ENCODE measurements at places on chromosomes 4 and X.

DNA sequence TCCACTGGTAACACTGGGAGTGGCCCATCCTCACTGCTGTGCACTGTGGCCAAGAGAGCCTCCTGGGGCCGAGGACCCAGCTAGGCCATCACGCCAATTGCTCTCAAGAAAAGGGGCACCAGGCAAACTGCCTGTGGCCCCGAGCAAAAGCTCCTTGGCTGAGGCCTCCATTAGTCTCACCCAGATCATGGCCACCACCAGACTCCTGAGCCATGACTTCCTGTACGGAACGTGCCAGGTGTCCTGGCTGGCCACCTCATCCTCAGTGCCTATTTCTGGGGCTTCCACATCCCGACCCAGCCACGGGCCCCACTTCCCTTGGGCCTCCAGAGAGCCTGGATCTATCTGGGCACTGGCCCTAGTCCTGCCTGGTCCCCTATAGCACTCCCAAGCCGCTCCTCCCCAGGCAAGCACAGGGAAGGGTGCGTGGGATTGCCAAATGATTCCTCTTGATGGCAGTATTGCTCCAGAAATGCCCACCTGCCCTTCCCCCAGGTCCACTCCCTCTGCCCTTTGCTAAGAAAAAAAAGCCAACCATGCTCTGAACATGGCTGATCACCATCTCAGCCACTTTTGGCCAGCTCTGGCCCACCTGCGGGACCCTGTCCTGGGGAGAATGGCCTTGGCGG lies 212.6 kb upstream of the AGTR2 start:
- DNase-seq, result no peak

DNA sequence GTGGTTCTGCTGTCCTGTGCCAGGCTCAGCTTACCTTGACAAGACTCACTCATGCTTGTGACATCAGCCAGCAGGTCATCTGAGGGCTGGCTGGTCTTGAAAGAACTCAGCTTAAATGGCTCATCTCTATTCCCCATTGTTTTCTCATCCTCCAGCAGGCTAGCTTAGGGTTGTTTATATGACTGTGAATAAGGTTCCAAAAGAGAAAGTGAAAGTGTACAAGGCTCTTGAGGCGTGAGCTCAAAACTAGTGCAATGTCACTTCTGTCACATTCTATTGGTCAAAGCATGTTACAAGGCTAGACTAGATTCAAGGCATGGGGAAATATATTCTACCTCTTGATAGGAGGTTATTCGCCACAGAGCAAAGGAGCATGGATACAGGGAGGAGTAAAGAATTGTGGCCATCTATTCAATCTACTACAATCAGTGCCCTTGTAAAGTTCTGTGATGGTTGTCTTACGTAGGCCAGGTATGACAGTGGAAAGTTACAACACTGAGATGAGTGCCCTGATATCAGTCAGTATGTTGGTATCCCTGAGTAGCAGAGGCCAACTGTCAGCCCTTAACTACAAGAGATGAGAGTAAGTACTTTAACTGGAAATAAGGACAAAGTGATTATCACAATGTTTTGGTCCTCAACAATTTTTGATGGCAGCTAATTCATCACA lies 19.8 kb upstream of the TMLHE start:
- DNase-seq, result no peak

DNA sequence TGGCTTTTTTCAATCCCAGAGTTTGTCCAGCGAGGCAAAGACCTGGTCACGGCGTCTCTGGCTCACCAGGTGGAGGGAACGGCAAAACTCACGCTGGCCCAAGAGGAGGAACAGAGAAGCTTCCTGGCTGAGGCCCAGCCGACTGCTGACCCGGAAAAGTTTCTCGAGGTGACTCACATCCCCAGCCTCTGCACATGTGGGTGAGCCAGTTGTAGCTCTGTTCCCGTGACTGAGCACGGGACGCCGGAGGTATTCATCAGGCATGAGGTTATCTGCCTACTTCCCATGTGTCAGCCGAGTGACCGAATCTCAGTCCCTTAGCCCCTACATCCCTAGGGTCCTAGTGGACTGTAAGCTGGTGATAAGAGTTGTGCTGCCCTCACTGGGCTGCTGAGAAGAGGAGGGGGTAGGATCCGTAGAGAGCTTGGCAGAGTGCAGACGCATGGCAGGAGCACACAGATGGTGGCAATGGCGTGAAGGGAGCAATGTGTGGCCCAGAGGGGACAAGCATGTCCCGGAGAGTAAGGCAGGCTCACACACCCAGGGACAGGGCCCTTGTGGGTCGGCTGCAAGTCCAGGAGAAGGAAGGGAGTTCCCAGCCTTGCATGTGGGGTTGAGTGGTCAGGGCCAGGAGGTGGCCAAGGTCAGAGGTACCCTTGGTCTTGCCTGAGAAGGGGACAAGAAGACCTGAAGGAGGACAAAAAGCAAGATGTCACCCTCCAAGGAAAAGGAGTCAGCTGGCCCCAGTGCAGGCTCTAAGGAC lies 42.9 kb downstream of the EVC start:
- DNase-seq, result no peak

DNA sequence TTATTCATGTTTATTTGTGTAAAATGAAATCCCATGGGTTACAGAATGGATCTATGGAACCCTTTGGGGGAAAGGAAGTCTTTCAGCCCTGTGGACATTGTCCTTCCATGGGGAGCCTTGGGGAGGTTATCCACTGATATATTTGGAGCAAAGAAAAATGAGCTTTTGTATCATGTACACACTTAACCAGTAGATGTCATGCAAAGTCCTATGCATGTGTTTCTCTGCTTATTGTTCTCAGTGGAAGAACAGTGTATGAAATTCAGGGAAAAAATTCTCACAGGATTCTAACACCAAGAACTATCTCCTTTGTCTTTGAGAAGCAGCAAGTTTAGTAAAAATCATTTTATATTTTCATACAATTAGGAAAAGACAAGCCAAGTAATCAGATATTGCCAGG lies 105.3 kb downstream of the DTHD1 start:
- no peak for DNase-seq

GRCh38 chrX:15434205-15434604 lies 50.0 kb upstream of the VEGFD start:
- DNase-seq, result no peak

DNA sequence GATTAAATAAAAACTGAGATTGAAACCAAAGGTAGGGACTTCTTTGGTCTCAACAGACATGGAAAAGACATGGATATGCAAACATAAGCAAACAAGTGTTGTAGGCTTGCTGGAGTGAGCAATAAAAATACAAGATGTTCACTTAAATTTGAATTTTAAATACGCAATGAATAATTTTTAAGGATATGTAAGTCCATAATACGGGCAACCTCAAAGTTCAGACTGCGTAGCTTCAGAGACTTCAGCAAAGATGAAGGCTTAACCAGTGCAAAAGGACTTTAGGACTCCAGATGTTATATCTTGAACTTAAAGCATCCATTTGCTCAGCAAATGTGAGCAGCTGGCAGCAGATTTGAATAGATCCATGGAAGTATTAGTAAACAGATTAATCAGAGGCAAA lies 549.3 kb downstream of the ARAP2 start:
- no peak for DNase-seq

- DNase-seq, result no peak
These were observed 28.2 kb downstream of the SLC9A7 start for GRCh38 chrX:46730765-46731164.

DNA sequence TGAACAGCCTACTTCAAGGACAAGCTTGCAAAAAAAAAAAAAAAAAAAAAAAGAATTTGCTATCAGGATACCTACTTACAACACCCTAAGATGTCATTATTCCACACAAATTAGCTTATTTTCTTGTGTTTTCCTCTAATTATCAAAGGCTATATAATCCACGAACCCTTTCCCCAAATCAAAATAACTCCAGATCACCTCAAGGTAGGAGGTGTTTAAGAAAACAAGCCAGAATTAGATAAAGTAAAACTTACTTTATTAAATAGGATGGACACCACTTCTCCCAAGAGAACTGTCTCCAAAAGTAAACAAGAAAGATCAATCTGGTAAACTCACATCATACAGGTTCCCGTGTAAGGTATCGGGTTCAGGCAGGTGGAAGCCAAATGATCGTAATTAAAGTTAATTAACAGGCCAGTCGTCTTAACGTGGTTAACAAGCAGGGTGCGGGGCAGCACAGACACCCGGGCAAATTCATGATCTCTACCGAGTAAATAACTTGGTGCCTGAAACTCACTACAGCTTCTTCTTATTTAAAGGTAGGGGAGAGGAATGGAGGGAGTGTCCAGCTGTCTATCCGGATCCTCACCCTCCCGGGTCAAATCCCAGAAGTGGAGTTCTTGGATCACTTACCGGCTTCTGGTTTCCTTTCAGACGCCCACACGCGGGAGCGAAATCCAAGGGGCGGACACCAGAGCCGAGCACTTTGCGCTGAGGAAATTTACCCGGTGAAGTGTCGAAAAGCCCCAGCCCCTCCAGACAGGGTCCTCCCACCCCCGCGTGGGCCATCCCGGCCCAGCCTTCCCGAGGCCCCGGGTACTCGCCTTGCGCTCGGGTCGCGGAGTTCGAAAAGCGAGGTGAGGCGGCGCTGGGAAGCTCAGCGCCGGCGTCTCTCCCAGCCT lies 708 bp downstream of the ARAP2 start:
- DNase-seq, result peak; percentile 30

DNA sequence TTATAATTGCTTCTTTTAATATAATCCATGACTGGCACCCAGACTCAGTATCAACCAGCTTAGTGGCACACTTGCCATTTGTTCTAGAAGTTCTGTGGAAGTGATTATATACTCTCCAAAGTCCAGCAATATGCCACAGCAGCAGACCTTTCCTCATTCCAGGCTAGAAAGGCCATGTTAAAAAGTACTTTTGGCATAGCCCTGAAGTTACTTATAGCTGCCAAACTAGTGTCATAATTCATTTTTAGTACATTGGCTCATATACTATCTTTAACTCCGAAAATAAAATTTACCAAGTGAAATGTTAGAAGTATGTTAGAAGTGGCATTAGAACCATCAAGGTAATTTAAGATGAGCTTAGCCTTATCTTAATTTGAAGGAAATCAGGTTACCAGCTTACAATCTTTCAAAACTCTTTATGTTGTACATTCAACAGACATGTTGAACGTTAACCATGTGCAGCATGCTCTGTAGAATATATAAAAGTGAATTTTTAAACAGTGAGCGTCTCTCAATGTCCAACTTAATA lies 714.2 kb upstream of the LCORL start:
- no peak for DNase-seq

DNA sequence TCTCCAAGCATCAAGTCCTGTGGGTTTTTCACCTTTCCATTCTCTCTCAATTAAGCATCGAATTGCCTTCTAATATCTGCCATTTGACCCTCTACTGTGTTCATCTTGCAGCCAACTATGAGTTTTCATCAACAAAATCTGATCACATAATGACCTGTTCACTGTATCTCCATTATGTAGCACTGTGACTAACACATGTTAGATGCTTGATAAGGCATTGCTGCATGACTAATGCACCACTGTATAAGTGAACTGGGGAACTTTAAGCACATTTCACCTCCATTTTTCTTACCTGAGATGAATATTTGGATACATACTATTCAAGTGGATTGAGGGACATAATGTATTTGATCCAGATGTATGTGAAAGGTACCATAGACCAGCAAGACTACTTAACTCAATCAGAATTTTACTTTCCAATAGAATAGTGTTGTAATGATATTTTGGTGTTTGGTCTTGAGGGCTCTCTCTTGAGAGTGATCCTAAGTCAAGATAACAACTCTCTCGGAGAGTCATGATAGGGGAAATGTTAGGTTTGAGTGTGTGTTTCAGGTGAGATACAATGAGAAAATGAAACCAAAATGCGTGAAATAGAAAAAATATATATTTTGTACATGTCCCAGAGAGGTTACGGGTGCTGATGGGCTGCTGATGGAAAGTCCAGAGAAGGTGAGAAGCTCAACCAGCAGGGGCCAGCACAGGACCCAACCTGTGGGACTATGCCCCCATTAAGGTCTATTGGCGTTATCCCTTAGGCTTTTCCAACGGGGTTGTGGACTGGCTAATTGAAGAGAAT lies 60.2 kb upstream of the HS3ST1 start:
- no peak for DNase-seq

DNA sequence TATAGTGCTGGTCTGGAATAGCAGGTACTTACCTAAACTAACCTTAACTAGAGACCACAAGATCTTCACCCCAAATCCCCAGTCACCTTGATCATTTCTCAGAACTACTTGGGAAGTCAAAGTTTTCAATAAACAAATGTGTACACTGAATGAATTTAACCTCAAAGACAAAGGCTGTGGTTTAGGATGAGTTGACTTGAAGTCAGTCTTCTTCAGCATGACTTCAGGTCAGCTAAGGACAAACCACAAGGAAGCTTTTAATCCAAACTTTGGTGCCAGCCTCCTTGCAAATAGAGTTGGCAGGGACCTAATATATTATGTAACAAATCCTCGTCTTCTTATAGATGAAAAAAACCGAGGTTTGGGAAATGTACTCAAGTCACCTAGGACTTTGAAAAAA lies 21.2 kb upstream of the VCX2 start:
- no peak for DNase-seq

GRCh38 chr4:10672379-10672778 lies 12.2 kb downstream of the CLNK start:
- no peak for DNase-seq

DNA sequence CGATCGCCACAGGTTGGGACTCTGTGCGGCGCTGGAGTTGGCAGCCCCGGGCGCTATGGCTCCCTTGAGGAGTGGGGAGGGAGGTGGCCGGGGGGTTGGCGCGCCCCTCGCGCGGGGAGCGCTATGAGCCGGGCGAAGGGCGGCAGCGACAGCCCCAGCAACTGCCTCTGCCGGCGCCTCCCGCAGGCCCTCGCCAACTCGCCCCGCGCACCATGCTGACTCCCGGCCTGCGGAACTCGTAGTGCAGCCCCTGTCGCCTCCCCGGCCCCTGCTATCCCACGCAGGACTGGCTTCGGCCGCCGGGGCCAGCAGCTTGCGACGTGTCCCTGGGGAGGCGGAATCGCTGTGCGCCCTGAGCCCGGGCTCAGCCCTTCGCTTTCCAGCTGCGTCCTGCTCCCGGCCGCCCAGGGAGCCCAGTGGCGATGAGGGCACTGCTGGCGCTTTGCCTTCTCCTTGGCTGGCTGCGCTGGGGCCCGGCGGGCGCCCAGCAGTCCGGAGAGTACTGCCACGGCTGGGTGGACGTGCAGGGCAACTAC lies 415 bp downstream of the SHISA3 start:
- no peak for DNase-seq

DNA sequence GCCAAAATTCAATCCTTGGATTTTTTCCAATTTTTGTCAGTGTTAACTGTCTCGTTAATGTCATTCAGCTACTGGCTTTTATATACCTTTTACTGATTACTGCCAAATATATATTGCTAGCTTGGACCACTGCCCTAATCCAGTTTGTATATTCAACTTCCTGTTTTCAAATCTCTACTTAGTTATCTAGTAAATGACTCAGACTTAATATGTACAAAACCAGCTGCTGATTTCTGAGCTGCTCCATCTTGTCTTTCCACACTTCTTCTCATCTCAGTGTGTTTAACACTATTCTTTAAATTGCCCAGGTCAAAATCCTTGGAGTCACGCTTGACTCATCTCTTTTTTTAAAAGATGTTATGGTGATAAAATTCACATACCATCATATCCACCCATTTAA lies 1196.7 kb downstream of the RAPGEF2 start:
- DNase-seq, result no peak

DNA sequence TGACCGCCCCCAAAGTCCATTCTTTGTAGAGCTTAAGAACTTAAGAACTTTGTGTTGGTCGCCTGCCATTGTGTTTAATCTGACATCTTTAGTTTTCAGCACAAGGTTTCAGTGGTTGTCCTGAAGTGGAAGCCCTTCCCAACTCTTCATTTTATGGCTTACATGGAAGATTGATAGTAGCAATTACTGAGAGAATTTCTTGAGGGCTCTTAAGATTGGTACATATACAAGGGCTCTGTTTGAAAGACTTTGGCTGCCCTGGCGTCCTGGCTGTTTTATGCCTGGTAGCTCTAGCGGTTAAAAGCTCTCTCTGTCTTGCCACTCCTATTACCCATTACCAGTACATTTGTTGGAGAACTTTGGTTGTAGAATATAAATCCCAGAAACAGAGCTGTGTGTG lies 75.0 kb downstream of the KDM6A start:
- no peak for DNase-seq

Measured in effector memory CD4-positive, alpha-beta T cell (primary cell).